ENCODE measurements at places on chromosomes 1 and 21.

GRCh38 chr1:246482805-246483568, 24.1 kb downstream of the SMYD3 start:
- peak; percentile 23 for DNase-seq

- DNase-seq: no peak
Measured at GRCh38 chr1:35876988-35877387, 6.0 kb upstream of the AGO1 start.

DNA sequence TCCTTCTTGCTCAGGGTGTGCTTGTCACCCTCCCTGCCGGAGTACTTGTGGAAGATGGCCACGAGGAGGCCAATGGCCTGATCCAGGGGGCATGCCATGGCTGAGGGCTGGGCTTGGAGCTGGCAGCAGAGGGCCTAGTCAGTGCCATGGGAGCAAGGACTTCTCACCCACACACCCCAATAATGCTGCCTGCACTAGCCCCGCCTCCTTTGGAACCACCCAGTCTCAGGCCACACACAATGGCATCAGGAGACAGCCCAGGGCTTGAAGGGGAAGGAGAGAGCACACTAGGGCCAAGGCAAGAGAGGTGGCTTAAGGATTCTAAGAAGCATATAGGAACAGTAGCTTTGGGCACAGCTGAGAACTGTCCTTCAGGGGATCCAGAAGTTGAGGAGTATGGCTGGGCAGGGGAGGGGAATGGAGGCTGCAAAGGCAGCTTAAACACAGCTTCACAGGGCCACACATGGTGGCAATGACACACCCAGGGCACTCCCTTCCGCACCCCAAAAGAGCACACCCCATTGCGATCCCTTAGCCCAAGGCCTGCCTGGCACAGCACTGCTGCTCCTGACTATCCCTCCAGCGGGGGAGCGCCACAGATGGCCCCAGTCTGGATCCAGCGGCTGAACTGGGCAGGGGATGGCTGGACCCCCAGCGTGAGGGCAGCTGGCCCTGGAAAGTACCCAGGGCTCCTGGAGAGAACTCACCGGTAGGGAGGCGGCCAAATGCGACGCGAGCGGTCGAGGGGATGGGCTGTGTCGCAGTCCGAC, at the start of gene S100A6:
S100A6 (minus strand) TSS at position 750 of the 770 bp plus-strand sequence; CDS start at position 98, 652 bp downstream.
- DNase-seq: peak; percentile 72

- DNase-seq: peak; percentile 79
Measured at GRCh38 chr1:155226188-155226909, 17.9 kb downstream of the MTX1 start.

GRCh38 chr1:153563991-153564390, 1.7 kb downstream of the S100A2 start:
- no peak for DNase-seq

- DNase-seq: no peak
Measured at GRCh38 chr21:31397939-31398338, 53.9 kb upstream of the TIAM1 start.

DNA sequence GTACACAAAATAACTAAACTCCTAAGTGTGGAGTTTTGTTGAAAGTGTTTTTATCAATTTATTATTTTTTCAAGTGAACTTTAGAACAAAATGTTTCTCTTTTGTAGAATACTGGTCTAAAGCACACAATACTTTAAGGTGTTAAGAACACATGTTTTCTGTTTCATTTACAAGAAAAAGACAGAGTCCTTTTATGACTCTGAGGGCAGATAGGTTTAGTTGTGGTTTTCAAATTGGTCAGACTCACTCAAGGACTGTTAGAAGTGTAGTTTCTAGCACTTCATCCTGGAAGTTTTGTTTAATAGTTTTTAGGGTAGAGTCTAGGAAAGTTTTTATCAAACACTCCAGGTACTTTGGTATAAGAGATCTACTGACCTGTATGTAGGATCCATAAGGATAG, 376.5 kb downstream of the LRRIQ3 start:
- DNase-seq: no peak

- no peak for DNase-seq
Measured at GRCh38 chr1:184489908-184490307, 103.1 kb downstream of the C1orf21 start.

GRCh38 chr1:194358208-194358581, 1171.8 kb upstream of the B3GALT2 start:
- no peak for DNase-seq

DNA sequence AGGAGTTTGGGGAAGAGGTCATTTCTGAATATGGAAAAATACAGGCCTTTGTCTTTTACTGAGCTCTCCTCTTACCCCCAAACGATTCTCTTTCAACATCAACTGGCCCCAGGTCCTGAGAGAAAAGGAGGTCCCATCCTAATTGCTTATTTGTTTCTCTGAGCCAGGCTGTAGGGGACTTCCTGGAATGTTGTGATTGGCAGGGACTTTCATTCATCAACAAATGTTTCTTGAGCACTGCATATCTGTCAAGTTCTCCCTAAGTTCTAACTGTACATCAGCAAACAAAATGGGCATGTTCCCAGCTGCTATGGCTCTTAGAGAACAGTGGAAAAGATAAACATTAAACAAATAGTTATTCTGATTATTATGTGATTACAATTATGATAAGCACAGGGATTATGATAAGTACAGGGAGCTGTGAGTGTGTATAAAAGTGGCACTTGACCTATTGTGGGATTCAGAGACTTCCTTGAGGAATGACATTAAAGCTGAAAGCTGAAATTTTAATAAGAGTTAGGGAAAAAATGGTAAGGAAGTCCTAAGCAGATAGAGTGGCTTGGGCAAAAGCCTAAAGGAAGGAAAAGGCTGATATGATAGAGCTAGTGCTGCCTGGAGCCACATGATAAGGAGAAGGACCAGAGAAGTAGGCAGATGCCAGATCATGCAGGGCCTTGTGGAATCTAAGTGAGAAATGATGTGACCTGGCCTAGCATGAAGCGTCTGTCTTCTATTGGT, 11.6 kb downstream of the GPX7 start:
- DNase-seq: no peak
